ENCODE measurements at places on chromosomes 1 and 21. TPM values are rescaled to one million over a fixed set of nuclear protein-coding genes. Genes with fewer than 3 reads are reported as not detected.

GRCh38 chr1:231161667-231162296 lies at the start of gene TRIM67:
TSS of gene TRIM67 (plus strand) at chr1:231162058. CDS start at chr1:231162970, 912 bp downstream.
- no peak for DNase-seq

GRCh38 chr1:201637282-201638079 lies 98.6 kb downstream of the NAV1 start:
- no peak for DNase-seq

GRCh38 chr1:7752512-7753417 lies 18.3 kb upstream of the VAMP3 start:
- peak; percentile 41 for DNase-seq

DNA sequence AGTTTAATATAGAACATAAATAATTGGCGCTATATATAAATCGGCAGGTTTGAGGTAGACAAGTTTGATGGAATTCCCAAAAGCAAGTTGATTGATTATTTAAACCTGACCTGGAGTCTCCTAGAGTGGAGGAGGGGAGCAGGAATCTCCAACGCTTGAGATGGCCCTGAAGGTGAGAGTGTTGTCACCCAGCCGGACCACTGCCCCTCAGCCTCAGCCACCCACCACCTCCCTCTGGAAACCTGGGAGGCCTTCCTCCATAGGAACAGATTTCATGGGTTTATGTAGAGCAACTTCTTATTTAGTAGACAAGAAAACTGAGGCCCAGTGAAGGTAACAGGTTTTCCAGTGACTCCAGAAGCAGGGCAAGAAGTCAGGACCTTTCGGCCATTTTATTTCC lies 389.5 kb downstream of the KIF26B start:
- DNase-seq: no peak

- DNase-seq: no peak
Measured at GRCh38 chr1:68919075-68919474, 422.2 kb upstream of the DEPDC1 start.

DNA sequence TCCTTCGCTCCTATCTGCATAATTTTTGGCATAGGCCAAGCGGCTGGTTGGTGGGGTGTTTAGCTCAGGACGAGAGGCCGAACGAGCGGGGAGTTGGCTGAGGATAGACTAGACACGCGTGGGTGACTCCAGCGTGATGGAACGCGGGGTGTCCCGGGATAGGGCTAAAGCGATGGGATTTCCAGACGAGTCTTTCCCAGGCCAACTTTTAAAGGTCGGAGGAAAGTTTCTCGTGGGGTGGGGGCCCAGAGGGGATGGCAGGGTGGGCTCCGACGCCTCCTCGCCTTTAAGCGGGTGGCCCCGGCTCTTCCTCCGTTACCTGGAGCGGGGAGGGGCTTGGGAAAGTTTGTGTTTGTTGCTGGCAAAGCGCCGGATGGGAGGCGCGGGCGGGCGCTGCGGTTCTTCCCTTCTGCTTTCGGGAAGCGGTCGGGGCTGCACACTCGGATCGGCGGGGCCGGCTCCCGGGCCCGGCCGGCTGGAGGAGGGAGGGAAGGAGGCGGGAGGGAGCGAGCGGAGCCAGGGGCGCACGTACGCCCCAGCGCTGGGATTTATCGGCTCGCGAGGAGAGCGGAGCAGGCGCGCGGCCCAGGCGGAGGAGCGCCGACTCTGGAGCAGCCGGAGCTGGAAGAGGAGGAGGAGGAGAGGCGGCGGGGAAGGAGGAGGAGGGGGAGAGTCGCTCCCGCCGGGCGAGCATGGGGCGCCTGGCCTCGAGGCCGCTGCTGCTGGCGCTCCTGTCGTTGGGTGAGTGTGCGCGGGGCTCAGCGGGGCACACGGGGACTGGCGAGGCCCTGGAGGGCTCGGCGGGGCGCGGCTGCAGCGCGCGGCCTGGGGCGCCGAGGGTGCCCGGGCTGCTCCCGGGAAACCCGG lies at the start of gene PTGFRN:
Gene PTGFRN, plus strand, starts transcription at position 405 of the 867 bp plus-strand sequence. Its CDS starts 288 bp downstream, at position 693.
- no peak for DNase-seq

DNA sequence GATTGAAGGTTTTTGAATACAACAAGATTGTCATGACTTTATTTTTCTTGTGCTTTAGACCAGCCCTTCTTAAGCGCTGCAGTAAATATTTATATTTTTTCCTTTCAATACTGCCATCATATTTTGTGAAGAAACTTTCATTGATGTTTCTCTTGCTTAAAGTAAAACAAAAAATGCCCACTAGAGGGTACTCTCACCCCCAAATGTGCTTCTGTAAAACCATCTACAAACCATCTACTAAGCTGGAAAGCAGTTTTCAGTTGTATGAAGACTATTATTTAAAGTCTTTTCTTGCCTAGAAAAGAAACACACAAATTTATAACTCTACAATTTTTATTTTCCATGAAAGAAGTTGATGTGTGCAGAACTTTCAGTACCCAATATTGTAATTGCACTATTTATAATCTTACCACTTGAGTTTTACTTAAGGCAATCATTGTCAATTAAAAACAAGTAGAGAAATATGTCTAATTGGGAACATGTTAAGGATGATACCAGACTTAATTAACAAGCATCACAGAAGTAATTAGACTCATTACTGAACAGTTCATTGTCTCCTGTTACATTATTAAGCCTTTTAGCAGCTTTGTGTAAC lies 10.7 kb downstream of the LEPR start:
- no peak for DNase-seq

- no peak for DNase-seq
Measured at GRCh38 chr1:68270951-68271350, 38.6 kb upstream of the WLS start.

- no peak for DNase-seq
Measured at GRCh38 chr1:223245983-223246382, 102.9 kb upstream of the TLR5 start.

DNA sequence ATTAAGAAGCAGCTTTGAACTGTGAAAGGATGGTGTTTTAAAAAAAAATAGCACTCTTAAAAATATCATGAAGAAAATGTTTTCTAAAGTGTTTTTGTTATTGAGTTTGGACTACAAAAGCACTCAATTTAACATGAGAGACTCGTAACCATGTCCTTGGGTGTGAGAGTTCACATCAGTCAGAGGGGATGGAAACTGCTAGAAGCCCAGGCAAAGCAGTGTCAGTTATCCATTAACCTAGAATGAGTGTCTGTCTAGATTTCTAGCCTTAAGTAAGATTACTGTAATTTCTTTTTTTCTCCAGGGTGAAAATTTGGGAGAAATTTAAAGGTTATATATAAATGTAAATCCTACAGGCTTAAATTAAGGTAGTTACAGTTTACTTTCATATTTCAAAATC lies 31.7 kb downstream of the SLC5A9 start:
- no peak for DNase-seq

- no peak for DNase-seq
Measured at GRCh38 chr1:204342310-204342709, 17.4 kb downstream of the PLEKHA6 start.

DNA sequence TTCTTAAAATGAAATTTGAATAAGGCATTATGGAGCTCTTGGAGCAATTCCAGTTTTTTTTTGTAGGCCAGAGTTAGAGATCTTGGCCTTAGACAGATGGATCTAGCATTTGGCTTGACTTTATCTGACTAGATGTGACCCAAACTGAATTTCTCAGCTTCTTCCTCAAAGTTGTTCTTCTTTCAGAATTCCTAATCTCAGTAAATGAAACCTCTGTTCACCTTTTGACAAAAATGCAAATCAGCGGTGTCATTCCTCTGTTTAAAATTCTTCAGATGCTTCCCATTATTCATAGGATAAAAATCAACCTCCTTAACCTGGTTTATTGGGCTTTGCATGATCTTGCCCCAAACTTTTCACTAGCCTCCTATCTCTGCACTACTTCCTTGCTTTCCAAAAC lies 177.6 kb downstream of the RASAL2 start:
- DNase-seq: no peak

DNA sequence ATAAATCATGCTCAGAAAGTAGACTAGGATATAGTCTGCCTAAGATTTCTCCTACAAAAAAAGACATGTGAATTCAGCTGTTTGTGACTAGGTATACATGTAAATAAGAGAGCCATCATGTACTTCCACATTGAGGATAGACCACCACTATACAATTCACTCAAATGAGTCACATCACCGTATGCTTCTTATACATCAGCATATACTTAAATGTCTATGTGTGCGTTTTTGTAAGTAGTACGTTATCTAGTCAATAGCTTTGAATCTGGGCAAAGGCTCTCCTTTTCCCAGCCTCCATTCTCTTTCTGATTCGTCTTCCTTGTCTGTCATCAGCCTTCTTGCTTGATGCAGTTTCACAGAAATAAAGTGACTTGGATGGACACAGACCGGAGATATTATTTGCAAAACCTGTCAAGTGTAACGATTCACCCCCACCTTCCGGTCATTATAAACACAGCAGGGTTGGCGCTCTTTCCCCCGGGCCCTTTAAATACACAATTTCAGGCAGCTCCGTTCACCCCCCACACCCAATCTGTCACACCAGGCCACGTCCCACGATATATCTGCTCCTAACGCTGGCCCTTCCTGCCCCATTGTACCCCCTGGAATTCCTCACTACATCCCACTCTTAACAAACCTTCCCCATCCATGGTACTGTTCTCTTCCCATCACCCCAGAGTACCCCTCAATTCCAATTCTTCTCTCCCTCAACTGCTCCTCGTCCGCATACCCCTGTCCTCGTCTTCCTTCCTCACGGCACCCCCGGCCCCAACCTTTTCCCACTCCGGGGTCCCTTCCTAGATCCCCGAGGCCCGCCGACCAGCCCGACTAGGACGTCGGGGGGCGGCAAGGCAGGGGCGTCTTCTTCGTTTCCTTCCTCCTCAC lies 636 bp downstream of the VAMP4 start:
- DNase-seq: no peak

Gene HSD3B1
- polyA plus RNA-seq: not detected

Gene SLC35A3
- 8.5 TPM for polyA plus RNA-seq

Gene TARDBP
- polyA plus RNA-seq: 148 TPM

Gene C8A
- not detected for polyA plus RNA-seq

Gene CD1D
- not detected for polyA plus RNA-seq

Gene GOLT1A
- not detected for polyA plus RNA-seq

Gene HAO2
- not detected for polyA plus RNA-seq

Gene AGBL4
- not detected for polyA plus RNA-seq

Gene CDA
- 2.8 TPM for polyA plus RNA-seq
